Hematopoietic multipotent progenitor cell treated with erythropoietin and hydrocortisone succinate and interleukin-3 and kit ligand, for 6 days (in vitro differentiated cells): ENCODE measurements at places on chromosomes 4 and X.
A peak's percentile ranks its signal among the peaks of the same experiment; 100 is the strongest.

GRCh38 chr4:153232768-153233167 is 28.5 kb downstream of the TRIM2 start:
- DNase-seq: peak; percentile 29

DNA sequence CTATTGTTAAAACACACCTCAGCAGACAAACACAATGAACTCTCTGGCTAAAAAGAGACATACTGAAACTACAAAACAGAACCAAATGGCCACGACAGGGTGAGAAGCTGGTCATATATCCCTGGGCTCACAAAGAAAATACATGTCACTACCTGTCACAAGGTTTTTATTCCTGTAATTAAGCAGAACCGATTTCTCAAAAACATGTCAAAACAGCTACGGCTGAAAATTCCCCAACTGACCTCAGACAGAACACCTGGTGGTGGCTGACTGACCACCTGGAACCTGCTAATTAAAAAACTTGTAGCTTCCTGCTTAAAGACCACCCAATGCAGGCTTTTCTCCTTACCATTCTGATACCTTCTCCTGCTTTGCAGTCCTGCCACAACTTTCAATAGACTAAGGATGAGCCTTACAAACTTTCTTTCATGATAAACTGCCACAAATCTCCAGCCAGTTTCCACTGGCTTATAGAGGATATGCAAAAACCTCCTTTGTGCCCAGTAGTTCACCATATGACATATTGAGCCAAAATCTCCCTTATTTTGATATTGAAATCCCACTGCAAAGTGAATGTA is 571.9 kb downstream of the SPOCK3 start:
- DNase-seq: no peak

DNA sequence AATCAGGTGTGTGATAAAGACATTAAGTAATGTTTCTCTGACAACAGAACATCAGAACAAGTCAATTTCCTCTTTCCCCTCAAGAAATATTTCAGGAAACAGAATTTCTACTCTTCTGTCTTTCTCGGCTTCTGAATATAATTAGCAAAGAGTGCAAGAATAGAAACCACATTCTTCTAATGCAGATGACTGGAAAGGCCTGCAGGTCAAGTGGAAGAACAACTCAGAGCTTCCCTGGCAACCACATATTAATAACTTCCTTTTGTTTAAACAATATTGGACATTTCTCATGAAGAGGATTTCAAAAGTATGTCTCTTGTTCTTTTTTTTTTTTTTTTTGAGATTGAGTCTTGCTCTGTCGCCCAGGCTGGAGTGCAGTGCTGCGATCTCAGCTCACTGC is 225.5 kb downstream of the PARM1 start:
- DNase-seq: no peak

GRCh38 chr4:10120943-10121567 is 4.5 kb upstream of the WDR1 start:
- no peak for DNase-seq

DNA sequence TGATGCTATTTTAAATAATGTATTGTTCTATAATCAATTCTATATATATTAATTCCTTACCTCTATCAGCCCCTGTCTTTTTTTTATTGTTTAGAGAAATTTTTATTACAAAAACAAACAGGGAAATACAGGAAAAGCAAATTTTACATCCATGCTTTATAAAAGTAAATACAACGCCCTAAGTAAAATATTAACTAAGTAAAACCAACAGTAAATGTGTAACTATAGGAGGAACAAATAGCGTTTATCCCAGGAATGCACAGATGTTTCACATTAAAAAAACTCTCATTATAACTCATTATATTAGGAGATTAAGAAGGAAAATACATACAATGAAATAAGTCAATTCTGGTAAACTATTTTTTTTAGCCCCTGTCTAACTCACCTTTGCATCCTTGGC is 8.2 kb upstream of the ITM2A start:
- no peak for DNase-seq

DNA sequence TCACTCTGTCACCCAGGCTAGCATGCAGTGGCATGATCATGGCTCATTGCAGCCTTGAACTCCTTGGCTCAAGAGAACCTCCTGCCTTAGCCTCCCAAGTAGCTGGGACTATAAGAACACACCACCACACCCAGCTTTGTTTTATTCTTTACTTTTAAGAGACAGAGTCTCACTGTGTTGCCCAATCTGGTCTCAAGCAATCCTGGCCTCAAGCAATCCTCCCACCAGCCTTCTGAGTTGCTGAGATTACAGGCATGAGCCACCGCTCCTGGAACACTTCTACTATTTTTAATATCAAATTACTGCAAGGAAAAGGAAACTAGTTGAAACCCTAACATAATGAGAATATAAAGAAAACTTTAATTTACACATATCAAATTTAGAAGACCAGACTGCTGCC is 85.4 kb downstream of the FAM13A start:
- no peak for DNase-seq

GRCh38 chr4:169986369-169986768 is 39.8 kb downstream of the MFAP3L start:
- no peak for DNase-seq

DNA sequence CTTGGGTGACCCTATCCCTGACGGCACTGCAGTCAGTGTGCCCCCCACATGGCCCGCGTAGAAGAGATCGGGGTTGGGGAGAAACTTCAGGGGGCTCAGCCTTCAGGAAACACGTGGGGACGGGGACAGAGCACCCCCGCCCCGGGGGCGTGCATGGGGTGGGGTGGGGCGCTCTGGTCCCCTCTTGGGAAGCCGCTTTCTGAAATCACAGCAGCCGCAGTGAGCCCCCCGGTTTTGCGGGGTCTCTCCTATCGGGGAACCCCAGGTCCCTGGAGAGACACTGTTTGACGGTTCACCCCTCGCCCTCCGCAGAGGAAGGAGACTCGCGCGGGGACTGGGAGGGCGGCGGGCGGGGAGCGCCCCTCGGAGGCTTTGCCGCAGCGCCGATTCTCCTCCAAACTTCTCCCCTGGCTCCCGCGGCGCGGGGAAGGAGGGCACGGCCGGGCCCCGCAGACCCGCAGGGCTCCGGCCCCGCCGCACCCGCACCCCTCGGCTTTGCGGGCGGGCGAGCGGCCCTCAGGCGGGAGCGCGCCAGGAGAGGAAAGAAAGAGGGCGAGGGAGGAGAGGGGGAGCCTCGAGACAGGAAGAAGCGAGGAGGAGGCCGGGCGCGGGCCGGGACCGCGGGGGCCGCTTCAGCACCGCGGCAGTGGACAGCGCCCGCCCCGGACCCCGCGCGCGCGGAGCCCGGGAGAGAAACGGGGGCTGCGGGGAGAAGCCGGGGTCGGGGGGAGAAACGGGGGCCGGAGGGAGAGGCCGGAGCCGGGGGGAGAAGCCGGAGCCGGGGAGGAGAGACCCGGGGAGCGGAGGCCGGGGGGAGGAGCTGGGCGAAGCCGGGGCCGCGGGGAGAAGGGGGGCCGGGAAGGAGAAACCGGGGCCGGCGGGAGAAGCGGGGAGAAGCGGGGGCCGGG is 612 bp downstream of the CPLX1 start:
- peak; percentile 40 for DNase-seq

DNA sequence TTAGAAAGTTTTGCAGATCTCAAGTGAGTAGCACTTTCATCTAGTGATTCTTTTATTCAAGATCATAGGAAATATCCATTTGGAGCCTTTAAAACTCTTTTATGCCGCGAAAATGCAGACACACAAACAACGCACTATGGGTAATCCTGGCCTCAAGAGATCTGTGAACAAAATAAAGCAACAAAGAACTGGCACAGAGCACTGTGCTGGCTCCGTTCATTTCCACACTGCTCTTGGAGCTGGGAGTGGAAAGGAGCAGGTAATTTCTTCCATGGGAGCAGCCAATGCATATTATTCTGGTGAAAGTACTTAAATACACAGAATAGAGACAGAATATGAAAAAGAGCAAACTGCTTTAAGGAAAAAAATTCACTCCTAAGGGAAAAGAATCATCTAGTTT is 172.7 kb upstream of the FRG1 start:
- DNase-seq: no peak

- no peak for DNase-seq
Measured at GRCh38 chrX:136468391-136469103, 19.2 kb upstream of the BRS3 start.

- DNase-seq: no peak
Measured at GRCh38 chr4:85769009-85769408, 294.1 kb downstream of the ARHGAP24 start.

GRCh38 chrX:1658071-1658491 is 43.2 kb downstream of the ASMT start:
- DNase-seq: peak; percentile 37

- DNase-seq: no peak
Measured at GRCh38 chrX:46737041-46737440, 21.9 kb downstream of the SLC9A7 start.

- peak; percentile 25 for DNase-seq
Measured at GRCh38 chr4:169818063-169818679, 60.4 kb upstream of the HPF1 start.

DNA sequence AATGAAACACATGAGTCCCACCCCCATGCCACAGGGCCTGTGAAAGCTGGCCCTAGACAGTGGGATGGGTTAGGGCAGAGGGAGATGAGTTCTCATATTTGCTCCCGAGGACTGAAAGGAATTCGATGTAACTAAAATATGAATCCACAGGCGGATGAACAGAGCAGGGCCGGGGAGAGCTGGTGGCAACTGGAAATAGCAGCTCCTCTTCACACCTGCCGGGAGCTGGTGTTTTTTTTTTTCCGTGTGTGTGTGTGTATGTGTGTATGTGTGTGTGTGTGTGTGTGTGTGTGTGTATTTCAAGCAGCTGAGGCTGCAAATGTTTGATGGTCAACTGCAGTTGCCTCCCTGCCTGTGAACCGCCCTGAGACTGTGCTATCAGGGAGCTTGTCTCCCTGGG is 115.1 kb upstream of the PSAPL1 start:
- no peak for DNase-seq

DNA sequence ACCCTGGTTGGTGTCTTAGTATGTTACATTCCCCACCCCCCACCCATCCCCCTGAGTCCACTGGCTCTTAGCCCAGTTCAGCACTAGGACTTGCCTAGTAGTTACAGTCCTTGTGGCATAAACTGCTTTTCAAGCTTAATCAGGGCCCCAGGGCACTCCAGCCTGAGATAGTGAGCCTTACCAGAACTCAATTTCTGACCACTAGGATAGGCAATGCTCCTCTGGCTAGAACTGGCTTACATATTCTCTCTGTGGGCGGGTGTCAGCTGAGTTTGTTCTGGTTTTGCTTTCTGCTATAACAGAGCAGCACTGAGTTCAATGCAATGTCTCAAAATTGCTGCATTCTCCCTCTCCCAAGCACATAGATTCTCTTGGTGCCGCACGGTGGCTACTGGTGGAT is 391.4 kb upstream of the DIPK2B start:
- no peak for DNase-seq

DNA sequence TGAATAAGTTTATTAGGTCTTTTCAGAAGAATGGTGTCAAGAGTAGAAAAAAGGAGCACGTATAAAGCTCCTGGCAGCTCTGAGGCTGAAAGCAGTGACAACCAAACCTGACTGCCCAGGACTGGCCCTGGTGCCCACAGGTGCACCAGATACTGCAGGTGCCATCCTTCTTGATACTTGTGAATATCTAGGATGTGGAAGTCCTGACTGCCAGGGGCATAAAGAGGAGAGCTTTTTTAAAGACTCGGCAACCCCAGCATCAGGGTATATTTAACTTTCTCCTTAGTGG is 60.7 kb downstream of the TMEM150C start:
- DNase-seq: no peak

DNA sequence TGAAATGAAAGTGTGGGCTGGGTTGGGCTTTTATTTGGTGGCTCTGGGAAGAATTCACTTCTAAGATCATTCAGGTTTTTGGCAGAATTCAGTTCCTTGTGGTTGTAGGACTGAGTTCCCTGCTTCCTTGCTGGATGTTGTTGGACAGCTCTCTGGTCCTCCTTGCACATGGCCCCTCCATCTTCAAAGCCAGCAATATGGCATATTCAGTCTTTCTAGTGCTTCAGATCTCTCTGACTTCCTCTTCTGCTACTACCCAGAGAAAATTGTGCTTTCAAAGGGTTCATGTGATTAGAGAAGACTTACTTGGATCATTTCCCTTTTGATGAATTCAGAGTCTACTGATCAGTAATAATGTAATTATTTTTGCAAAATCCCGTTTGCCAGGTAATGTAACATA is 12.8 kb upstream of the IGFBP7 start:
- no peak for DNase-seq

DNA sequence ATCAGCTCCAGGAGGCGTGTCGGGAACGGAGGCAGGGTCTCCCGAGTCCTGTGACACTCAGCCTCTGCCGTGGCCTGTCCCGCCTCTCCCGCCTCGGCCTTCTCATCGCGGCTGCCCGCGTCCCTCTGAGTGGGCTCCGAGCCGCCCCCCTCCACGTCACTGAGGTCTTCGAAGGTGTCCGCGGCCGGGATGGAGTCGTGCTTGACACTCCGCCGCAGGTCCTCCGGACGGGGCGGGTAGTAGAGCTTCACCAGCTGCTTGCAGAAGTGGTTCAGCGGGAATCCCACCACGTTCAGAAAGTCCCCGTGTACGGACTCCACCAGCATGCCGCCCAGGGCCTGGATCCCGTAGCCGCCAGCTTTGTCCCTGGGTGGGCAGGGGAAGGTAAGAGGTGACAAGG is 25.0 kb downstream of the ASMTL start:
- DNase-seq: no peak
